ENCODE measurements at places on chromosomes 3 and 15.

DNA sequence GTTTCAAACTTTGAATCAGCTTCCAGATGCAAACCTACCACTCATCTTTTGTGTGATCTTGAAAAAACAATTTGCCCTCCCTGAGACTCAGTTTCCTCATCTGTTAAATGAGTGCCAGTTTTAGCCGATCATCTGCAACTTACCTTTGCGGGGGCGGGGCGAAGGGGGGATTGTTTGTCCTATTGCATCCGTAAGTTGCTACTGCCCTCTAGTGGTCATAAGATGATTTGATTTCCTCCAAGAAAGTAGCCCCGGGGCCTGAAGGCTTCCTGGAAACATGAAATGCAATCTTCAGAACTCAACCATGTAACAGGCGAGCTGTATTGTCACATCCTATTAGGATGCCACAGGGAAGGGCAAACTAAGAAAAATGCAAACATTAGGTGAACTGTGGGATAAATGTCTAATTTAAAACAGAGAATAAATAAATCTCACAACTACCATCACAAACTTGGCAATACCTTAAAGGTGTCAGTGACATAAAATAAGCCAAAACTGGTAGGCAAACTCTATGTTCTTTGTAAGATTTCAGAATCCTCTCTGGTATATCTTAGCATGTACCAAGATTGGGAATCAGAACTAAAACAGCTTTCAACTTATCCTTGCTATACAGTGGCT is 63.5 kb upstream of the CLDN18 start:
- DNase-seq = no peak

- no peak for DNase-seq
Observed at GRCh38 chr3:85074003-85074402, 115.2 kb downstream of the CADM2 start.

- no peak for DNase-seq
Observed at GRCh38 chr3:2908693-2909351, 201.4 kb downstream of the IL5RA start.

DNA sequence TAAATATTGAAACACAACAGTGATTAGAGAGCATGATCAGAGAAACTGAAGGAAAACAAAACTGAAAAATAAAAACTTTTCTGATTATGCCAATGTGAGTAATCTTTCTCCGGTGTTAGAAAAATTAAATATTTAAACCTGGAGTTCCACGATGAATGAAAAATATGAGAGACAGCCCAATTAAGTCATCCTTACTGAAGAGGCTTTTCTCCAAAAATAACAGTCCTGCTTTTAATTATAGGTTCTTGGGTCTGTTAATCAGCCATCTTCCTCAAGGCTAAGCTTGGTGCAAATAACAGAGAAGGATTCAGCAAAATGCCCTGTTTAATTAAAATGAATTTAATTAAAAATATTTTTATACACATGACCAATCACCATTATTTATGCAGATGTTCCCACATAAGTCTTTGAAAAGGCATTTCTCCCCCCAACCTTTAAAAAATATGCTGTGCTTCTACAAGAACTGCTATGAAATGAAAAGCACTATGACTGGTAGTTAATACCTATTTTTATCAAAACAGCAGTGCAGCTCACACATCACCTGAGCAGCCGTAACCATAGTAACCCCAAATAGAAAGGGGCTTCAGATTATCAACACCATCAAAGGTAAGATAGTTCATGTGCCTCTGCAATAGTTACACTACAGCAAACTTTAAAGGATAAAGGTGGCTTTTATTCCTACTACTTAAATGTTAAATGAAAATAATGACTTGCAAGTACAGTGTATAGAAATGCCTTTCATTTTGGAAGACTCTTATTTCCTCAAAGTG is 175.7 kb downstream of the SLC9A9 start:
- no peak for DNase-seq

- no peak for DNase-seq
Observed at GRCh38 chr3:158091531-158091930, 14.7 kb downstream of the SHOX2 start.

DNA sequence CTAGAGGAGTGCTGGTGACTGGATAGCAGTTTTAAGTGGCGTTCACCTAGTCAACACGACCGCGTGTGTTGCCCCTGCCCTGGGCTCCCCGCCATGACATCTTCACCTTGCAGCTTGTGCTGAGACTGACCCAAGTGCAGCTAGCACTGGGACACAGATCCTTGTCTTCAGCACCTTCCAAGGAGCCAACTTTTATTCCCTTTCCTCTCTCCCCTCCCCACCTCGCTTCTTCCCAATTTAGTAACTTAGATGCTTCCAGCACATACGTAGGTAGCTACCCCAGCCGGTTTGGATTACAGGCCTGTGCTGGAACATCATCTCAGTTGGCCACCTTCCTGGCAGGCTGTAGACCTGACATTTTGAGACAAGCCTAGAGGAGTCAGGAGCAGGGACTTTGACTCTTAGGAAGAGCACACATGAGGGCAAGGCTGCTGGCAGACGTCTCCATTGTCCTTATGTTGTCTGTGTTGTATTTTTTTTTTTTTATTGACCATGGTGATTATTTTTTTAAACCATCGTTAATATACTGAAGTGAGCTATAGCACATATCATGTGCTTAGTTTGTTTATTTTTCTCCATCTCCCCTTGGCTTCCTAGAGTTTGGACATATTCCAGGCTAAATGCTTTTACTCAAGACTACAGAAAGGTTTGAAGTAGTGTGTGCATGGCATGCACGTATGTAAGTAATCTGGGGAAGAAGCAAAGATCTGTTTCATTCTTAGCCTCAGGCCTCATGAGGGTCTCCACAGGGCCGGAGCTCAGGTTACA is 61.1 kb downstream of the AAGAB start:
- no peak for DNase-seq

DNA sequence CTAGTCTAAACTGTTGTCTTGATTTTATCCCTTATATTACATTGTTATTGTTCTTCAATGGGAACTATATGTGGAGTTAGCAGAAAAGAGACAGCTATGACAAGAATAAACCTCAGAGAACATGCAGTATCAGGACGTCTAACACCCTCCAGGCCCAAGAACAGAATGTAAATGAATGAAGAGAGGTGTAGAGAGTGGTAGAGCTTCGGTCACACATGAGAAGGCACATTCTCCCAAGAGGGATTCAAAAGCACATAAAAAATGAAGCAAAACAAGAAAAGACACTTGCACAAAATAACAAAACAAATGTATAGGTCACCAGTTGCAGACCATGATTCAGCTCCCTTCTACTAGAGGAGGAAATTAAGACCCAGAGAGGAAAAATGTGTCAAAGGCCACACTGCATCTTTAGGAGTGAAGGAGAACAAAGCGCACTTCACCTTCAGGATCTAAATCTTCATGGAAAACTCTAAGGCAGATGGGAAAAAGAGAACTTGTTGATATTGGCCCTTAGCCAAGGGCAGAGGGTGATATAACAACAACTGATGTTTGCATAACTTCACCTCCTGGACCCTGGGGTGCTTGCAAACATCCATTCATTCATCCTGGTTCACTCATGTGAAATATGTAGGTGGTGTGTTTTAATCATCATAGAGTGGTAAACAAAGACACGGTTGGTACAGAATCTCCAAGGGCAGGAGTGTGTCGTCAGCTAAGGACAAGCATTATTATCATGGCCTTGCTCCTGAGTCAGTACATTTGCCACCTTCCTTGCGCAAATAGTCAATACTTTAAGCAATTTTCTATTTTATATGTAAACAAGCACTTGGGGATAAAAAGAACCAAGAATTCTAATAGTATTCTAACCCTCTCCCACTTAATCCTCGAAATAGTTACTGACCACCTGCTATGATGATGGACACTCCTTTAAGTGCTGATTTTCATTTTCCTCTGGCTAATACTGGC is 8.8 kb downstream of the NEK10 start:
- no peak for DNase-seq

GRCh38 chr3:156649681-156650080 is 24.7 kb upstream of the TIPARP start:
- DNase-seq = no peak

DNA sequence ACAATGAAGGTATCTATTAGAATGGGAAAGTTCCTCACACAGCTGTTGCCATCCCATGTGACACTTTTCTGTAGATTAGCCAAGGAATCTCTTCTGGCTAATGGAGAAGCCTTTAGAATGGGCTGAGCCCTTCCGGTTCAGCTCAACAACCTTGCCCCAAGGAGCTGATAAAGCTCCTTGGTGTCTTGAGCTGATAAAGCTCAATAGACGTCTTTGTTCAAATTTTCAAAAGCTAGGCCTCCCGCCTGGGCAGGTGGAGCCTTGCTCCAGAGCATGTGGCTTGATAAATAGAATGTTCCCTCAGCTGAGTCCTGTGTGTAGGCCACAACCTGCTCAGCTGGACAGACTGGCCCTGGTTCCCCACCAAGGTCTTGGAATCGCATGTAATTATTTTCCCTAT is 7.2 kb upstream of the BNIP2 start:
- no peak for DNase-seq

- DNase-seq = no peak
Observed at GRCh38 chr3:65508750-65509422, 529.8 kb downstream of the MAGI1 start.

- peak; percentile 34 for DNase-seq
Observed at GRCh38 chr3:69250014-69250413, 127.6 kb upstream of the LMOD3 start.

- no peak for DNase-seq
Observed at GRCh38 chr15:29070471-29071231, 184.9 kb downstream of the APBA2 start.

GRCh38 chr3:68876112-68876713 is 56.1 kb downstream of the TAFA4 start:
- DNase-seq = no peak

Data from caudate nucleus (tissue), 63 donors.